Natural killer cell (primary cell): ENCODE measurements at places on chromosomes 7 and 10. TPM values are rescaled to one million over a fixed set of nuclear protein-coding genes. Genes with fewer than 3 reads are reported as not detected.

DNA sequence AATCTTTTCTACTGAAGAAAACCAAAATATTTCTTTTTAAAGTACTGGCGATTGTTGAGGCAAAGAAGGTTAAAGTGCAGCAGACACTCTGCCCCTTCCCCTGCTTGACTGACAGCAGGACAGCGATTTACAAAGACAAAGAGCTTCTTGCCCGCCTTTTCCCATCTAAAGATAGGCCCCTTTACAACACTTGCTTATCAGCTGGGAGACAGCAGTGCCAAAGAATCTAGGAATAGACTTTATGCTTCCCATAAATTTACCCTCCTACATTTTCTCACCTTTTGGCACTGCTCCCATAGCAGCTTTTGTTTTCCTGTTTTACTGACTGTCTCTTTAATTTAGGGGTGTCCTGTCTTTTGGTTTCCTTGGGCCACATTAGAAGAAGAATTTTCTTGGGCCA is 824.1 kb downstream of the CCSER2 start:
- H3K27ac ChIP-seq, result no peak overlapping the region
- no peaks in the 10 kb centered on the region for H3K4me1 ChIP-seq
- H3K4me3 ChIP-seq, result no peak overlapping the region
- no peaks in the 10 kb centered on the region for H3K36me3 ChIP-seq

DNA sequence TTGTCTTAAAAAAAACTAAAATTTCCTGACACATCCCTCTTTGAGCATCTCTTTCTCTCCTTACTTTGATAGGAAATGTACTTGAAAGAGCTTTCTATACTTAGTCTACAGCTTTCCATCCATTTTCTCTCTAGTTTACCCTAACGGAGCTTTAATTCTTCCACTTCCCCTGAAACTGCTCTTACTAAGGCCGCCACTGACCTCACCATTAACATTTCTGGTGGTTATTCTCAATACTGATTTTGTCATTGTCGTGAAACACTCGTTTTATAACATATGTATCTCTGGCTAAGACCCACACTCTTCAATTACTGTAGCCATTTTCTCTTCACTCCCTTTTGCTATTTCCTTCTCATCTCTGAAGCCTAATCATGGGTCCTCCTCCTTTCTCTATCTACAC is 262.0 kb upstream of the FERD3L start:
- H3K27me3 ChIP-seq, result no peaks in the 10 kb centered on the region
- H3K27ac ChIP-seq, result no peak overlapping the region
- no peak overlapping the region for H3K4me3 ChIP-seq
- peaks cover 5% of the 10 kb centered on the region for H3K4me1 ChIP-seq
- no peak for DNase-seq
- H3K36me3 ChIP-seq, result no peaks in the 10 kb centered on the region

- no peaks in the 10 kb centered on the region for H3K27me3 ChIP-seq
- H3K4me3 ChIP-seq, result no peak overlapping the region
- no peaks in the 10 kb centered on the region for H3K36me3 ChIP-seq
- H3K4me1 ChIP-seq, result no peaks in the 10 kb centered on the region
These were observed 57.5 kb upstream of the CREB5 start for GRCh38 chr7:28354601-28355402.

DNA sequence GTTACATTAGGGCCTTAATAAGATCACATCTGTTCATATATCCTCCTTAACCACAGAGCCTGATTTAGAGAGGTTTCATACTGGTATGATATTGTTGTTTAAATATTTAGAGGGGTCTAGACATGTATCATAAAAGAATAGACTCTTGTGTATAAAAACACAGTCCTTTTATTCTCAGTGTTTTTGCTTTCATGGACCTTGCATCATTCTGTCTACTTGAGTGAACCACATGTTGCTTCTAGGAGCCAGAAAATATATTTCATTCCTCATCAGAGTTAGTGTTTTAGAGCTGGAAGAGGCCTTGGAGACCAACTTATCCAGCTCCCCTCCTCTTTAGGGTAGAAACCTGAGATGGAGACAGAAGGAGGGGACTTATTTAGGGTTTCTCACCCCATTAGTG is 312.8 kb downstream of the LRMDA start:
- no peak overlapping the region for H3K4me3 ChIP-seq
- H3K27me3 ChIP-seq, result no peaks in the 10 kb centered on the region
- no peak overlapping the region for H3K27ac ChIP-seq
- H3K36me3 ChIP-seq, result no peaks in the 10 kb centered on the region
- no peaks in the 10 kb centered on the region for H3K4me1 ChIP-seq
- no peak for DNase-seq

DNA sequence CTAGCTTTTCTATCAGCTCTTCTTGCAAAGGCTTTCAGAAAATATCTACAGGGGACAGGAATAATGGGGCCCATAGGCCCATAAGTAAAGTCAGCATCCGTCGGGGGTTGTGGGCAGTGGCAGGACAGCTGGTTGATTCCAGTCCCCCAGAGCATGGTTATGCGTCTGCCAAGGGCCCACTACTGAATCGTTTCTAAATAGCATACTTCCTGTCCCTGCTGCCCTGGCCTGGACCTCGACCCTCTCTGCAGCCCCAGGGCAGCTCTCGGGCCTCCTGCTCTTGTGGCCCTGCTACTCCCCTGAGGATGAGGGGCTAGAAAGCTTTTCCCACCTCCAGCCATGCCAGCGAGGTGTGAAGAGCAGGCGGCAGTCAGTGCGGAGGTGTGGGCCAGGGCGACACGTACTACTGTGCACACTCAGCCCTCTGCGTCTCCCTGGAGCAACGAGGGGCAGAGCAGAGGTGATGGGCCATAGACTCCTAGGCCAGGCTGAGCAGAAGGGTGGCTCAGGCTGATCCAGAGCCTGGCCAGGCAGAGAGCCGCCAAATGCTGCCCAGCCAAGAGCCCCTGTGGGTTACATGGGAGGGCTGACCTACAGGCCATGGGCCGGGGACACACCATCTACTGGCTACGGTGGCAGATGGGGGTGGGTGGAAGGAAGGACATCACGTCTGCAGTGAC is 4.7 kb upstream of the OPN4 start:
- no peak overlapping the region for H3K27ac ChIP-seq
- no peak overlapping the region for H3K4me3 ChIP-seq
- no peaks in the 10 kb centered on the region for H3K4me1 ChIP-seq
- H3K36me3 ChIP-seq, result no peaks in the 10 kb centered on the region
- H3K27me3 ChIP-seq, result no peaks in the 10 kb centered on the region
- no peak for DNase-seq

GRCh38 chr10:58107506-58107905 is 160.2 kb downstream of the IPMK start:
- H3K4me3 ChIP-seq, result no peak overlapping the region
- no peaks in the 10 kb centered on the region for H3K36me3 ChIP-seq
- no peak for DNase-seq
- no peaks in the 10 kb centered on the region for H3K4me1 ChIP-seq

DNA sequence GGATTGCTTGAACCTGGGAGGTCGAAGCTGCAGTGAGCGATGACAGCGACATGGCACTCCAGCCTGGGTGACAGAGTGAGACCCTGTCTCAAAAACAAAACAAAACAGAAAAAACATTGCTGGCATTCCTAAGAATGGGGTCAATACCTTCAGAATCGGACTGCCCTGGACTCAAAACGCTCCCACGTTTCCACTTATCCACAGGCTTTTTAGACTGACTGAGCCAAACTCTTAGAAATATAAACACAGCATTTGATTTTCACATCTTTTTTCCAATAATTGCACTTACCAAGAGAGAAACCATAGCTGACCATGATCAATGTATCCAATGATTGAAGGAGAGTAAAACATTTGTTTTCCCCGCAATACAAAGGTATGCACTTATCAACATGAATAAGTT is 59.5 kb upstream of the CUX1 start:
- H3K4me1 ChIP-seq, result peaks cover 4% of the 10 kb centered on the region
- no peak for DNase-seq
- no peaks in the 10 kb centered on the region for H3K27me3 ChIP-seq
- H3K27ac ChIP-seq, result no peak overlapping the region
- no peaks in the 10 kb centered on the region for H3K36me3 ChIP-seq
- H3K4me3 ChIP-seq, result no peak overlapping the region

DNA sequence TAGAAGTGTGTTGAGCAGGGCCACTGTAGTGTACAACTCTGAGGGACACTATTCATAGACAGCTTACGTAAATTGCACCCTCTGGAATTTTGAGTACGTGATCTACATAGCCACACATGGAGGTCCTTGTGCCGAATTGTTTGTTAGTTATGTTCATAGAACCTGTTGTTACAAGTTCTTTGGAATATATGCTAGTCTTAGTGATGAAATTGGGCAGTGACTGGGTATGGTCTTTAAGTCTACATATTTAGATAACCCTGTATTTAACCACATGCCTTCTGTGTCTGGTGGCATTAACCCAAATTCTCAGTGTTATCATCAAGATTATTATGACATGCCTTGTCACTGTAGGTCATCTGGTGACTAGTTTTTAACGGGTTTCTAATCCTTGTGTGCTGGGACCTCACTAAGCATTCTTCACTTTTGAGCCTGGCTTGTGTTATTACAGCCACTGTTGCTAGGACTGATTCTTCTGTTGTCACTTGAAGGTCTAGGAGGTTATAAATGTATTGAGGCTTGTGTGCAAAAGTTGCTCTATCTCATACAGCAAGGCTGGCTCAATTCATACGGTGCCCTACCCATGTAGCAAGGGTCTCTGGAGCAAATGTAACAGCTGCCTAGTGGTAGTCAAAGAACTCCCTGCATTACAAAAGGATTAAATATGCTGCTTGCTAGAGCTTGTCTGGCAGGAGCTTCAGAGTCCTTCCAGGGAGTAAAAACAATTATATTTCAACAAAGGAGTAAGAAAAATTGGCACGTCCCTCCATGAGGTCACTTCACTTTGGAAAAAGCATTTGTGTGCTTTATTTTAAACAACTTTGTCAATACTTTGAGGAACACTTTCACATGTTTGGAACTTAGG is 65.4 kb downstream of the CDK14 start:
- H3K4me3 ChIP-seq, result no peak overlapping the region
- no peaks in the 10 kb centered on the region for H3K4me1 ChIP-seq

GRCh38 chr7:99997545-99998137 is 17.8 kb upstream of the ZKSCAN1 start:
- DNase-seq, result peak; percentile 80
- H3K4me3 ChIP-seq, result peak overlapping the region; percentile 39
- peaks cover 15% of the 10 kb centered on the region for H3K4me1 ChIP-seq
- no peaks in the 10 kb centered on the region for H3K27me3 ChIP-seq
- no peaks in the 10 kb centered on the region for H3K36me3 ChIP-seq

DNA sequence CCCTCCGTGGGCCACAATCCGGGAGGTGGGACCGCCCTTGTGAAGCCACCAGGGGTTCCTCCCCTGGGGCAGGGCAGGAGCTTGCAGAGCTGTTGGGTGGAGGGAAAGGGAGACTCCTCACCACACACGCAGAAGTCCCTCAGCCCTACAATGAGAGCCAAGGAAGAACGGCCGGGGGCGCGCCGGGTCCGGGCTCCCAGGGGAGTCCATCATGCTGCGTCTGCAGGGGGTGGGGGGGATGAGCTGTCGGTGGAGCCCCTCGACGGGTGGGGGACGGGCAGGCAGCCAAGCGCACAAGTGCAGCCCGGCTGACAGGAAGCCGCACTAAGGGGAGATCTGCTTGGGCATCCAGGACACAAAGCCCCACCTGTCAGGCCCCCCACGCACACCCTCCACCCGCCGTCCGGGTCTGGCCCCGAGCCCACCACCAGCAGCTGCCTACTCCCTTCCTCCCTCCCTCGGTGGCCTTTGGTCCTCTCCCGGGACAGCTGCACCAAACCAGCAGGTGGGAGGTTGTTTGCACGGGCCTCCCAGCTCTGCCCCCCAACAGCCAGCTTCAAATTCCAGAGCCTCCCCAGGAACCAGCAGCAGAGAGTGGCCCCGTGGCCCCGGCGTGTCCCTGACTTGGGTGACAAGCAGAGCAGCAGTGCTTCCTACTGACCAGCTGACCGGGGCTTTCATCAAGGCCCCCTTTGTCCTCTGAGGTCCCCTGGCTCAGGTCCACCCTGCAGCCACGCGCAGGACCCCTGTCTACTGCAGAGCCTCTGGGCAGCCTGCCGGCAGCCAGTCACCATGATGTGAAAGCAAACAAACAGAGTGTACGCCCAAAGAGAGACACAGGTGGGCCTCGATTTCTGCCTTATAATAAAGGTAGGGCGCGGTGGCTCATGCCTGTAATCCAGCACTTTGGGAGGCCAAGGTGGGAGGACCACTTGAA is 50.3 kb downstream of the HIP1 start:
- H3K36me3 ChIP-seq, result no peaks in the 10 kb centered on the region
- no peak for DNase-seq
- H3K4me1 ChIP-seq, result peaks cover 21% of the 10 kb centered on the region
- no peak overlapping the region for H3K27ac ChIP-seq

DNA sequence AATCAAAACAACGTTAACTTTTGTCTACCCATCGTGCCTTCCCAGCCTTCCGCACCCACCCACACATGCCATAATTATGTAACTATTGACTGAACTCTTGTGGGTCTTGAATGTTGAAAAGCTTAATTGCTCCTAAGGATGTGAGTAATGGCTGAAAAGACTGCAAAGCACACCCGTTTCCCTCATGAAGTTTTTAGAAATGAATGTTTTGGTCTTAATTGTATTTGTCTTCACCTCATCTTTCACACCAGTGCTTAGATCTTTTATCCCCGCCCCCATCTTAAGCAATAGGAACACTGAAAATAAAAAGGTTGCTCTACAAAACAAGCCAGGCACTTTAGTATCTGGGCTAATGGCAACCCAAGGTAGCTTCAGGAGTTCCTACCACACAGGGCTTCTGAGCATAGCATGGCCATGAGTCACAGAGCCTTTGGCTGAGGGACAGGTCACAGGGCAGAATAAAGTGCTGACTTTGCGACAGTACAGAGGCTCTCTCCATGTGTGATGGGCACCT is 690.5 kb downstream of the PARD3 start:
- no peak overlapping the region for H3K4me3 ChIP-seq
- no peaks in the 10 kb centered on the region for H3K27me3 ChIP-seq
- H3K27ac ChIP-seq, result no peak overlapping the region
- H3K4me1 ChIP-seq, result no peaks in the 10 kb centered on the region

Gene EN2
- total RNA-seq, result not detected

Gene OR6V1
- total RNA-seq, result not detected

Gene GIMAP6
- 39.7 TPM for total RNA-seq

Gene ACTR3C
- 5.1 TPM for total RNA-seq

Gene EMX2
- not detected for total RNA-seq

Gene CAMK2B
- not detected for total RNA-seq

Gene LEP
- not detected for total RNA-seq

Gene FAM53B
- total RNA-seq, result 172 TPM

Gene DOCK1
- 0.07 TPM for total RNA-seq
